Esophagus mucosa (tissue), 1 donor: ENCODE measurements at places on chromosomes 7 and 10. TPM values are rescaled to one million over a fixed set of nuclear protein-coding genes. Genes with fewer than 3 reads are reported as not detected.

HPS1 gene
- 29.7 TPM for total RNA-seq

DNA sequence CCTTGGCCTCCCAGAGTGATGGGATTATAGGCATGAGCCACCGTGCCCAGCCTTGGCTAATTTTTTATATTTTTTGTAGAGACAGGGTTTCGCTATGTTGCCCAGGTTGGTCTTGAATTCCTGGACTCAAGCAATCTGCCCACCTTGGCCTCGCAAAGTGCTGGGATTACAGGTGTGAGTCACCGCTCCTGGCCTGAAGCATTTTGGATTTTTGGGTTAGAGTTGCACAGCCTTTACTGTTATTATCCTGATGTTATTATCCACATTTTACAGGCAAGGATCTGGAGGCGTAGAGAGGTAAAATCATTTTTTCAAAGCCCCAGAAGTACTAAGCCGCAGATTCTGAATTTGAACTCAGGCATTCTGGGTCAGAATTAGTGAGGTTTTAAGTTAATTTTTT, 75.4 kb downstream of the TCF7L2 start:
- no peak for ATAC-seq

- ATAC-seq, result peak; percentile 87
Measured at GRCh38 chr7:33743594-33743993, 161.7 kb upstream of the BMPER start.

GRCh38 chr7:97771576-97771975, 39.7 kb downstream of the TAC1 start:
- ATAC-seq, result no peak

ABCB1 gene
- 2.7 TPM for total RNA-seq

TET1 gene
- 0.56 TPM for total RNA-seq

DNA sequence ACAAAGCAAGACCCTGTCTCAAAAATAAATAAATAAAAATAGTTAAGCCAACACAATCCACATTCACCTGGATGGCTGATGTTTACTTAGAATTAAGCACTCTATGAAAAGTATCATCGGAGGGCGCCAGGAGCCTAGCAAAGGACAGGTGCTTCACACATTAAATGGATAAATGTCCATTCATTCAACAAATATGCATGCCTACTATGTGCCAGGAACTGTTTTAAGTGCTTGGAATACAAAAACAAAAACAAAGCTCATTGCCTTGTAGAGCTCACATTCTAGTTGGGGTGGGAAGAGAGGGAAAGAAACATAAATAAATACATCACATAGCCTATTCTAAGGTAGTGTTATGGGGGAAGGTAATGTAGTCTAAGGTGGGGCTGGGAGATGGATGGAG, 4.1 kb downstream of the BAIAP2L1 start:
- no peak for ATAC-seq

DNA sequence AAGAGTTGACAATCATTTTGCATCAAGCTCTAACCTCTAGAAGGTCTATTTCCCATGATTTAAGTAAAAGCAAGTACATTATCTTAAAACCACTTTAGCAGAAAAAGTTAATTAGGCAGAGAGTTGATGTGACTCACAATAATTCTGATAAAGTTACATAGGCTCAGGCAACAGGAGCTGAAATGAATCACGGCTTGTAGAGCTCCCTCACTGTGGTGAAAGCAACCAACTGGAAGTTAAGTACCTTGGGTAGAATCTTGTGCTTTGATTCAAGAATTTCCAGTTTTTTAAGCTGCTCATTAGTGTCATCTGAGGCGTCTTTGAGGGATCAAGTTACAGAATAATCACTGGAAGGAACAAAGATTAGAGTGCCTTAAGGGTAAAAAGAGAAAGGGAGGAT, 68.9 kb upstream of the NFE2L3 start:
- ATAC-seq, result peak; percentile 86
